ENCODE measurements at places on chromosomes 5 and 9.

DNA sequence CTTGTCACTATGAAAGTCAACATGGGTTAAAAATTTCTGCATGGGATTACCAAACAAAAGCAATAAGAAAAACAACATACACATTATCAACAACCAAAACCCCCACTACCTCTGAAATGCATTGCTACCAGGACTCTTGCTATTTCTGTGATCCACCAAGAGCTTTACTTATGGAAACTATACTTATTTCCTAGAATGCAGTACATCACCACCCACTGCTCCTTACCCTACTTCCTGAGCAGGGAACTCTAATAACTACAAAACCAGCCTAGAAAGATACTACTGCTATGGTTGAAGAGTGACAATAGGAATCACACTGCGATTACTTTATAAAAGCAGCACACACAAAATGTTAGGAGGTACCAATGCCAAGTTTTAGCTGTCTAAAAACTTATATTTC, 22.2 kb downstream of the LURAP1L start:
- DNase-seq, result no peak

- no peak for DNase-seq
Measured at GRCh38 chr5:95973793-95974325, 12.2 kb upstream of the ELL2 start.

GRCh38 chr5:81837667-81838306, 86.9 kb upstream of the SSBP2 start:
- DNase-seq, result no peak

GRCh38 chr5:165457859-165458481, 1952.6 kb downstream of the MAT2B start:
- DNase-seq, result no peak

- no peak for DNase-seq
Measured at GRCh38 chr5:24606971-24607370, 37.8 kb downstream of the CDH10 start.

All from T follicular helper cell (primary cell).